ENCODE measurements at places on chromosomes 16 and 17.

- DNase-seq: no peak
Measured at GRCh38 chr17:1562176-1562643, 382 bp downstream of the PITPNA start.

- no peak for DNase-seq
Measured at GRCh38 chr16:68907781-68908181, 64.5 kb downstream of the TANGO6 start.

GRCh38 chr17:67316781-67317180 is 49.6 kb downstream of the PSMD12 start:
- no peak for DNase-seq

DNA sequence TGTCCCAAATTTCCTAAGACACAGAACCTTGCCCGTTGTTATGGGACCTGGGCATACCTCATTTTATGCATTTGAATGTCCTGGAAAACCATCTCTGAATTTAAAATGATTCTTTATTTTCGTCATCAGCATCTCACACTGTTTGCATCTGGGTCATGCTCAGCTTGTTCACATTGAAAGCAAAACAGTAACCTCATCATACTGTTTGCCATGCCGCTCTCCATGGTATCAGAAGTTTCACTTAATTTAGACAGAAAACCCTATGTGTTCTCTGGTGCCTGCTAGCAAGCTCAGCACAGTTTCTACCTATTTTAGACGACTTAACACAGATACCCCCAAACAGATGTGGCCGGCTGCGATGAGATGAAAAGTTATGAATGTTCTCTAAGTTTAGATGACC is 292.1 kb downstream of the SNX29 start:
- DNase-seq: no peak

- no peak for DNase-seq
Measured at GRCh38 chr16:30889721-30890120, 4.2 kb downstream of the BCL7C start.

DNA sequence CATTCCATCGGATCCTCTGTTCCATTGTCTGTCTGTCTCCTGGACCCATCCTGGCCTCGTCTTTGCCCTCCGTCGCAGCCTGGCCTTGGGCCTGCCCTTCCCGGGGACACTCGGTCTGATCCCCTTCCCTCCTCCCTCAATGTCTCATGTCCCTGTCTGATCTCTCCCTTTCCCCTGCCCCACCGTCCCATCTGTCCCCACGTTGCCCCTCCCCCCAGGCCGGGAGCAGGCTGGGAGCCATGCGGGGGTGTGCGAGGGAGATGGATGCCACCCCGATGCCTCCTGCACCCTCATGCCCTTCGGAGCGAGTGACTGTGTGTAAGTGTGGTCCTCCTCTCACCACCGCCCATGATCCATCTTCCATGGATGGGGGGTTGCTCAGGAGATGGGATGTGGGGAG is 5.3 kb upstream of the ATP2A1 start:
- no peak for DNase-seq

- DNase-seq: no peak
Measured at GRCh38 chr16:14148569-14148968, 77.5 kb downstream of the MRTFB start.

DNA sequence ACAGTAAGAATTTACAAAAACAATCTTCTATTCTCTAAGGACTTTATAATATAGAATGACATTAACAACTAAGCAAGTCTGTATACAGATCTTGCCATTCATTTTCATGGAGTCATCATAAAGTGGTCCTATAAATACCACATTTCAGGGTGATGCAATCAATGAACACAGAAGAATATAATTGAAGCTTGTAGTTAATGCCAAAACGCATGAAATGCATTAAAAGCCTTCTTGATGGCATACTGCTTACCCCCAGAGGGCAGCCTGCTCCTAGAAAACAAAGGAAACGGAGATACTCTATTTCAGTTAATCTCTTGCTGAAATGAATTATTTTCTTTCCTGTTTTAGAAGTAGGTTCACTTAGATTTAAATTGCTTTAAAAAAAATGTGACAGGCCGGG is 45.2 kb upstream of the STAC2 start:
- no peak for DNase-seq

- no peak for DNase-seq
Measured at GRCh38 chr16:48949636-48950035, 332.0 kb downstream of the CBLN1 start.

GRCh38 chr17:62791235-62791734 is 16.8 kb downstream of the MARCHF10 start:
- DNase-seq: no peak

GRCh38 chr17:42421507-42422338 is 1.3 kb downstream of the CAVIN1 start:
- no peak for DNase-seq

- DNase-seq: no peak
Measured at GRCh38 chr16:11499295-11500089, 87.2 kb downstream of the LITAF start.

DNA sequence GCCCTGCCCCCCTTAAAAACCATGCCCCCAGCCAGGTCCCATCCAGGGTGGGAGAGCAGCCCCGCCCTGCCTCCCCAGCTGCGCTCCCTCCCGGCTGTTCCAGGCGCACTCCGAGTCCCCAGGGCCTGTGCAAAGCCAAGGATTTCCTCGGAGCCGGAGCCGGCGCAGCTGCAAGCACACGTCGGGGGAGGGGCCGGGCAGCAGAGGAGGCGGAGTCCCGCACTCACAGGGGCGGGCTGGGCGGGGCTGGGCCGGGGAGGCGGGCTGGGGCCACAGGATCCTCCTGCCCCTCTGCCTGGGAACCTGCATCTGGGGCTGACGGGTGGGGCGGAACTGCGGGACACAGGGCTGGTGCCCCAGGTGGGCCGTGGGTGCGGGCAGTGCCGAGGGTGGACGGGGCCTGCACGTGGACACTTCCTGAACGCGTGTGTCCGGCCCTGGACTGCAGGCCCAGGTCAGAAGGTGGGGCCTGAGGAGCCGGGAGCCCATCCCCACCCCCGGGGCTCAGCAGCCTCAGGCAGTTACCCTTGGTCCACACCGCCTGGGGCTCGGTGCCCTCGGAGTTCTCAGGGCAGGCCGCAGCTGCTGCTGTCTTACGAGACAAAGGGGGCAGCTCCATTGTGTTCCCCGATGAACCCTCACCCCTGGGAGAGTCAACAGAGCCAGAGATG is 24.0 kb upstream of the SSTR5 start:
- peak; percentile 22 for DNase-seq

GRCh38 chr17:66711881-66712321 is 123.0 kb upstream of the CACNG5 start:
- DNase-seq: no peak

DNA sequence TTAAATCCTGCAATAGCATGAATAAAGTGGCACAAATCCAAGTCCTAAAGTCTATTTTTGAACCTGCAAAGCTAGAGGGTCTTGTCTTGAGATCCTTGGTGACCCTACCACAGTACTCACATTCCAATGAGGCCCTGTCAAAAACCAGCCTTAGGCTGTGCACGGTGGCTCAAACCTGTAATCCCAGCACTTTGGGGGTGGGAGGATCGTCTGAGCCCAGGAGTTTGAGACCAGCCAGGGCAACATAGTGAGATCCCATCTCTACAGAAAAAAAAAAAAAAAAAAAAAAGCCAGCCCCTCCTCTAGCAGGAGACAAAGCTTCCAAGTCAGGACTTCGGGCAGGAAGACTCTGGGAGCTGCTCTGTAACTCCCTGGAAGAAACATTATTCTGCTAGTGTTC is 16.3 kb downstream of the CYTH1 start:
- no peak for DNase-seq

DNA sequence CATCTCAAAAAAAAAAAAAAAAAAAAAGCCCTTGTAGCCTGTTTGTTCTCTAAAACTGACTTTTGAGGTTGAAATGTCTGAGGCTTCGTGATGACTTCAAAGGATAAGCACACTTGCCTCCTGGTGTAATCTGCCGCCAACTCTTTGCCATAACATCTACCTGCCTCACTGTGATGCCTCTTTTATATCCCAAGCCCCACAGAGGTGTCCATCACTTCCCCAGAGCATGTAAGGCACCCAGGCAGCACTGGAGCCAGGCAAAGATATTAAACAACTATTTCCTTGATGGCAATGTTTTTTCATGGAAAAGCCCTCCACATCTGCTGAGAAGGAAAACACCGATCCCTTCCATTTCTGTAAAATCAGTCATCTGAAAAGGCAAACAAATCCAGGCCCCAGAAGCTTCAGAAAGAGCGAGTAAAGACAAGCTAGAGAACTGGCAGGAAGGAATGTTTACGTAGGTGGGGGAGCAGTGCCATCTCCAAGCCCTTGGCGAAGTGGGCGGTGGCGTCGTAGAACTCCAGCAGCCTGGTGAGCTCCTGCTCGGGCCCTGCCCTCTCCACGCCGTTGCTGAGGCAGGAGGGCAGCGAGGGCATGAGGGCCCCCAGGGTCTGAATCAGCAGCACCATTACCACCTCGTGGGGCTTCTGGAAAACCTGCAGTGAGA is 28.6 kb downstream of the COG7 start:
- no peak for DNase-seq

DNA sequence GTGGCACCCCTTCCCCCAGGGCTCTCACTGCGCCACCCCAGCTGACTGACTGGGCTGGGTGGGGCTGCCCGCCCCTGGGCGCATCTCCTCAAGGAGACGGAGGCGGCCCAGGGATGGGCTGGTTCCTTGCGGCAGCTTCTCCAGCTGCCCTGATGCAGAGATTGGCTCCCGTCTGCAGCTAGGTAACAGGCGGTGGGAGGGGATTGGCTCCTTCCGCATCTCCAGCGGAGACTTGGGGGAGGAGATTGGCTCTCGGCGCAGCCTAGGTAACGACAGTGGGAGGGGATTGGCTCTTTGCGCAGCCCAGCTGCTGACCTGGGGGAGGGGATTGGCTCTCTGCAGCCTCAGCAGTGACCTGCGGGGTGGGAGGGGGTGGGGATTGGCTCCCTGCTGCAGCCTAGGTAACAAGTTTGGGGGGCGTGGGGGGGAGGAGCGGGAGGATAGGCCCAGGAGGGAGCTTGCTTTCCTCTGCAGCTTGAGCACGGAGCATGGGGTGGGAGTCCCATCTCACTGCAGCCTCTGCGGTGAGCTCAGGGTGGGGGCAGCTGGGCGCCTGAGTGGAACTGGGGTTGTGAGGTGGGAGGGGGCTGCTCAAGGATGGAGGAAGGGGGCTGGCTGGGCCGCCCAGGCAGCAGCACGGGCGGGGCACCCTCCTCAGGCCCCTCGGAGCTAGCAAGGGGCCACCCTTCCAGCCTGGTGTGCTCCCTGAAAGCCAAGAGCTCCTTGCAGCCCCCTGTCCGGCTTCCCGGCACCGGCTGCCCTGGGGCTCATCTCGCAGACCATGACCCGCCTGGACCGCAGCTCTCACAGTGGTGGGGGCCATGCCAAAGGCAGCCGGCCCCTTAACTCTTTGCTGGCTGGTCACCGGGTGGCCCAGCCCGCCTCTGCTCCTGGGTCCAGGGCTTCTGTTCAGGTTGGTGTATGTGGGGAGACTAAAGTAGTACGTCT is 6.4 kb downstream of the NFE2L1 start:
- DNase-seq: peak; percentile 89

DNA sequence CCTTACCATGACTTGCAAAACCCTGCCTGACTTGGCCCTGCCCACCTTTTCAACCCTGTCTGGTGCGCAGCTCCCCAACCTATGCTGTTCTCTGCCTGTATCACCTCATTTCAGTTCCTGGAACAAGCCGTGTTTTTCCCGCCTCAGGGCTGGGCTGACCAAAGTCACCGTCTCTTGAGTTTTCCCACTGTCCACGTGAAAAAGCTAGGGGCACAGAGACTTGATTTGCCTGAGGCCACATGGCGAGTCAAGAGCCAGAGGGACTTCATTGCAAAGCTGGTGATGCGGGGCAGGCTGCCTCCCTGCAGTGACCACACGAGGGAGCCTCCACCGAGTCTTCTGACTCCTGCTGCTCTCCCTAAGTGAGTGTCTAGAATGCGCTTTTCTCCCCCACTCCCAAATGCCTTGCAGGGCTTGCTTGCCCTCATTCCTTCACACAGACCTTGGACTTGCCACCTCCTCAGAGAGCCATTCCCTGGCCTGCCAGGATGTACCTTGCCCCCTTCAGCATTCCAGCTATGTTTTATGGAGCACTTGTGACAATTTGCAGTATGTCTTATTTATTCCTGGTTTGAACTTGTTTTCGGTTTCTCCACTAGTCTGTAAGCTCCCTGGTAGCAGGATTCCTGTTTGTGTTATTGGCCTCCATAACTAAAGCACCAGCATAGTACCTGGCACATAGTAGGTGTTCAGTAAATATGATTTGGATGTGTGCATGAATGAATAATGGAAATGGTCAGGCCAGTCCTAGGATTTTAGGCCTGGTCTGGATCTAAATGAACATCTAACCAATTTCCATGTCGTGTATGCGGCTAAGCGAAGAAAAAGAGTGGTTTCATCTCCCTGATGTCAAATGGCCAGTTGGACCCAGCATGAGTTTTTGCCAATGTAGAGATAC is 252.3 kb downstream of the SNX29 start:
- DNase-seq: peak; percentile 50

- DNase-seq: no peak
Measured at GRCh38 chr16:8958344-8959167, 5.2 kb downstream of the USP7 start.

DNA sequence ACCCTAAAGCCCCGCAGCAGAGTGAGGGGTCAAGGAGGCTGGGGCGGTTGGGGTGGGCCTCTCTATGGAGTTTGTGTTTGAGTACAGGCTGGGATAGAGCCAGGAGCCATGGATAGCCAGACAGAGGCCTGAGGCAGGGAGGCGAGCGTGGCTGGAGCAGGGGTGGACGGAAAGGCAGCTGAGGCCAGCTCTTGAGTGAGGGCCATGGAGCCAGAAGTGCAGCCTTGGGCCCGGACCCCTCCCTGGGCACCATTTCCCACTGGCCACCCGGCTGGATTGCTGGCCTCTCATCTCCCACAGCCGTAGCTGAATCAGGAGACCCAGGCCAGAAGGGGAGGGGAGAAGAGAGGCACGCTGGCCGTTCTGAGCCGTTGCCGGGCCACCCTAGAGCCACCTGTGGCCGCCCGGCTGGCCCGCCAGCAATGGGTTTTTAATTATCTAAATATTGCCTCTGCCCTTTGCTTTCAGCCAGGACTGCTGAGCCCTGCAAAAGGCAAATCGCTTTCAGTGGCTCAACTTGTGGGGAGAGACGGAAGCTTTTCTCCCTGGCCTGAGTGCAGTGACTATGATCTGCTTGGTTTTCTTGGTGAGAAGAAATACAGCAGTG is 75.2 kb upstream of the GSE1 start:
- no peak for DNase-seq

GRCh38 chr16:31362476-31363405 is 7.8 kb downstream of the ITGAX start:
- DNase-seq: no peak

DNA sequence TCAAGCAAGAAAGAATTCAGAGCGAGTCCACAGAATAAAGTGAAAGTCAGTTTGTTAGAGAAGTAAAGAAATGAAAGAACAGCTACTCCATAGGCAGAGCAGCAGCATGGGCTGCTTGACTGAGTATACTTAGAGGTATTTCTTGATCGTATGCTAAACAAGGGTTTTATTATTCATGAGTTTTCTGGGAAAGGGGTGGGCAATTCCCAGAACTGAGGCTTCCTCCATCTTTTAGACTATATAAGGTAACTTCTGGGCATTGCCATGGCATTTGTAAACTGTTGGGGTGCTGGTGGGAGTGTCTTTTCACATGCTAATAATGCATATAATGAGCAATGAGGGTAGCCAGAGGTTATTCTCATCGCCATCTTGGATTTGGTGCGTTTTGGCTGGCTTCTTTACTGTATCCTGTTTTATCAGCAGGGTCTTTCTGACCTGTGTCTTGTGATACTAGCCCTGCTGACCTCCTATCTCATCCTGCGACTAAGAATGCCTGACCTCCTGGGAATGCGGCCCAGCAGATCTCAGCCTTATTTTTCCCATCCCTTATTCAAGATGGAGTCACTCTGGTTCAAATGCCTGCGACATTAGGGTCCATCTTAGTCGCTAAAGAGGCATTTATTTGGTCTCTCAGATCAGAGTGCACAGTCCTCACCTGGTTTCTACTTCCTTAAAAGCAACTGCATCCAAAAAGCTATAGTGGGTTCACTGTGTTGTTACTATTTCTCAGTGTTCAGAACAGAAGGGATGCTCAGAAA is 100.6 kb upstream of the CACNG5 start:
- DNase-seq: no peak

All from NCI-H2107 (cell line).